CD4-positive, alpha-beta T cell treated with Interferon alpha-2 for 1 hour (primary cell): ENCODE measurements at places on chromosomes 2 and 18.

GRCh38 chr2:95343429-95344214 lies 46.5 kb downstream of the KCNIP3 start:
- DNase-seq: no peak

- DNase-seq: no peak
Observed at GRCh38 chr2:27705851-27706622, 42.3 kb downstream of the SLC4A1AP start.

DNA sequence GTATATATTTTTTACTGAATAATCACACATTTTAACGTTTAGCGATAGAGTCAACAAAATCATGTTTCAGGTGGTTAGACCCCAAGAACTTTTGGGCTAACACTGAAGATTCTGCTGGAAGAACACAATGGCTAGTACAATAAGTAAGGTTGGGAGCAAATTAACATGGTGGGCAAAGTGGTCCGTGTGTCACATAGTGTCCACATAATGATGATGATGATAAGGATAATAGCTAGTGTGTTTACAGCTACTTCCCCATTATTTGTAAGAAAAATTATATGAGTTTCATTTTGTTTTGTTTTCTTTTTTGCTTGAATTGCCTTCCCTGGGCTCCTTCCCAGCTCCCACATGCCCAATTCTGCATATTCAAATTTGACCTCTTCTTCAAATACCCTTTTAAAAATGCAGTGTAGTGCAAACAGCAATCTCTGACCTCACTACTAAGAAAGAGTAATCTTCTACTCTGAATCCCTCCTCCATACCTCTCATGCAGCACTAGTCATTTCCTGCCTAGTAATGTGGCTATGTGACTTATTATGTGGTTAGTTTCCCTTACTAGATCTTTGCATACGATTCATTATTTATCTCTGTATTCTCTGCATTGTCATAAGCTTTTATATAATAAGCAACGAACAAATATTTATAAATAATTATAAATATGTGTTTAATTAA lies 16.9 kb upstream of the VPS54 start:
- peak; percentile 22 for DNase-seq

- no peak for DNase-seq
Observed at GRCh38 chr2:85276571-85277118, 51.1 kb downstream of the TGOLN2 start.

DNA sequence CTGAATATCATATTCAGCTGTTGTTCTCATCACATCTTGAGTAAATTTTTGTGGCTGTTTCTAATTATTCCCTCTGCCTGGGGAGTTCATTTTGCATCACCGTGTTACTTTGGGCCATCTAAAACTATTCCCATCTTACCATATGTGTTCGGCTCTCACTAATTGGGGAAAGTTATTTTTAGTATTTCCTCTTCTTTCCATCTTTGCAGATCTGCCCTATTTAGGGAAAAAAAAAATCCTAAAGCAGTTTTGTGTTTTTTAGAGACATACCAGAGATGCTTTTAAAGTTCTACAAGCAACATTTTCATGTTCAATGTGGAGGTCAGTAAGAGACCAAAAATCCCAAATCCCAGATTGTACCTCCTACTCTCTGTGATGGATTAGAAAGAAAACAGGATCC lies 111.3 kb upstream of the NDUFV2 start:
- no peak for DNase-seq

DNA sequence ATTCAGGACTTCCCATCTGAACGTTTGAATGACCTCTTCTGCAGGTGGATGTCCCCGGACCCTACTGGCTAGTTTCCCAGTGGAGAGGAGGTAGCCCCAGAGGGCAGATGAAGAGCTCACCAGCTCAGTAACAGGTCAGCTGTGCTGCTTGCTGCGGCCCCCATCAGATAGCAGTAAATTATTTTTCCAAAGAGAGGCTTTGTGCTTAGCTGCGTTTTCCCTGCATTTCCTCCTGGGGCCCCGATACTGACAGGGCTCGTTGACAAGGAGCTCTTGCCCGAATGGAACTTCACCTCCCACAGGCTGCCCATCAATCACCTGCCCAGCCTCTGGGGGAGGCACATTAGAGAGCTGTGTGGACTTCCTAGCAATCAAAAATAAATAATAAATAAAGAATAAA lies 185.8 kb downstream of the DOK6 start:
- DNase-seq: no peak

GRCh38 chr2:138997346-138997745 lies 217.2 kb upstream of the NXPH2 start:
- DNase-seq: no peak
